ENCODE measurements at places on chromosomes 3 and 15. TPM values are rescaled to one million over a fixed set of nuclear protein-coding genes. Genes with fewer than 3 reads are reported as not detected.
A peak's percentile ranks its signal among the peaks of the same experiment; 100 is the strongest.

DNA sequence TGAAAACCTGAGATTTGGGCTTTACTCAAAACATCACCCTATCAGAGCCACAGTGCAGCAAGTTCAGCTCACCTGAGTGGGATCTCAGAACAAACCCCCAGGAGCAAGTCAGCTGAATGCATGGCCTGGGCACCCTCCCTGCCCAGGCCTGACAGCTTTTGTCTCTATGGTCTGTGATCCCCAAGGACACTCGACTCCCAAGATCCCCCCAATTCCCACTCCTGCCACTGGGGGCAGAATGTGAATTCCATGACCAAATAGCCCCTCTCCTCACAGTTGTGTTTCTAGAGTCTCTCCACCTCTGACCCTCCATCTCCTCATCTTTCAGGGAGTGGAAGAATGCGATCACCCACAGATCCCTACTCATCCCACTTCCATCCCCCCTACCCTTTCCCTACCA is 58.9 kb downstream of the ZNF445 start:
- no peak for DNase-seq

DNAH12 gene
- polyA plus RNA-seq: under 0.01 TPM

DNA sequence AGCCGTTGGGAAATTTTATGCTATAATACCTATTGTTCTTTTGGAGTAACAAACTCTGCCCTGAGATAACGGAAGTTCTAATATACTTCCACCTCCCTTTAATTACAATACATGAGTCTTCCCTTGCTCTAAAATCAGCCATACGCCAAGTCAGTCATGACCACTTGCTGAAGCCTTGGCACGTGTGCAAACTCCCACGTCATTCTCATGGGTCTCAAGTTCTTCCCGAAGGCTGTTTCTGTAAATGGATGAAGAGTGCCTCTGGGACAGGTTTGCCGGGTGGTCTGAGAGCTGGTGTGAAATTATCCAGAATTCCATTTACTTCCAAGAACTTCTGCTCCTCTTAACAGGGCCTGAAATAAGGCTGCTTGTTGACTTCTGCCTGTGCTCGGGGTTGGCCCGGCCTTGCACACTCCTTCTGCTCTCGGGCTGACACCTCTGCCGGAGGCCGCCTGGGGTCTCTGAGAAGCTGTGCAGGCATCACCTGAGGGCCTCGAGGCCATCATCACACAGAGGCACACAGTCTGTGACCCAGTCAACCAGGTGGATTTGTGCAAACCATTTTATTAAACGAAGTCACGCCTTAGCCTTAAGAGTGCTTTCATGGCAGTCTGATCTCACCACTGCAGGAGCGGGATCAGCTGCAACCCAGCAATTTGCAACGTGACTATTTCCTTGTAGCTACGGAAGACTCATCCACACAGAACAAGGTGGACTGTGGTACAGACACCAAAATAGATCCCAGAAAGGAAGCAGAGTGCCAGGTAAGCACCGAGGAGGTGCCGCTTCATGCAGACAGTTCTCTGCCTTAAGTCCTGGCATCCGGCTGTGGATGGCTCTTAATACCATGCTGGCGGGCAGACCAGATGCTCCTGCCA is 120.1 kb downstream of the ADAMTS17 start:
- no peak for DNase-seq

DNA sequence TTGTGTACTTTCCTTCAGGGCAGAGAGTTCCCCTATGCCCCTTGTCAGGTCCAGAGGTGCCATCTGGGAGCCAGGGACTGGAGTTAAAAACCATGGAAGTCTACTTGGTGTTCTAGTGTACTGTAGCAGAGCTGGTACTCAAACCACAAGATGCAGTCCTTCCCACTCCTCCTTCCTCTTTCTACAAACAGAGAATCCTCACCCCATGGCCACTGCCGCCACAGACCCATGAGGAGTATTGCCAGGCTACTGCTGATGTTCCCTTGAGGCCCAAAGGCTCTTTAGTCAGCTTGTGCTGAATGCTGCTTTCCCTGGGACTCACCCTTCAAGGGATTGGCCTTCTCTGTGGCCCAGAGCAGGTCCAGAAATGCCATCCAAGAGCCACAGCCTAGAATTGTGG is 229.2 kb upstream of the ZPLD1 start:
- no peak for DNase-seq

CACNA2D2 gene
- 0.14 TPM for polyA plus RNA-seq

DNA sequence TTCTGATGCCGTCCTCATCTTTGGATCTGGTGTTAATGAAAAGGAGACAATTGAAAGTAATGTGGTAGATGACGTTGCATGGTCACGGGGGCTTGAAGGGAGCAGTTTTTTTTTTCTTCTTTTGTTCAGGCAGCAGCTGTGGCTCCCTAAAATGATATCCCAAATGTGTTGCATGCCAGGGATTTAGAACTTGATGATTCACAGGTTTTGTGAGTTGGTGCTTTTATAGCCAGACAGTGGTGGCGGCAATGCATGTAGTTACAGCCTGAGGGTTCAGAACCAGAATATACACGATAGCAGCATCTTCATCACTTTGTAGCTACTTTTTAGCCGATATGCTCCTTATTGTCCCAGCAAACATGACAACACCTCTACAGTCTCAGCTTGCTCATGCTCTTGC is 133.4 kb downstream of the CHST2 start:
- no peak for DNase-seq

OR5H1 gene
- not detected for polyA plus RNA-seq

CD86 gene
- polyA plus RNA-seq: 0.24 TPM

DNA sequence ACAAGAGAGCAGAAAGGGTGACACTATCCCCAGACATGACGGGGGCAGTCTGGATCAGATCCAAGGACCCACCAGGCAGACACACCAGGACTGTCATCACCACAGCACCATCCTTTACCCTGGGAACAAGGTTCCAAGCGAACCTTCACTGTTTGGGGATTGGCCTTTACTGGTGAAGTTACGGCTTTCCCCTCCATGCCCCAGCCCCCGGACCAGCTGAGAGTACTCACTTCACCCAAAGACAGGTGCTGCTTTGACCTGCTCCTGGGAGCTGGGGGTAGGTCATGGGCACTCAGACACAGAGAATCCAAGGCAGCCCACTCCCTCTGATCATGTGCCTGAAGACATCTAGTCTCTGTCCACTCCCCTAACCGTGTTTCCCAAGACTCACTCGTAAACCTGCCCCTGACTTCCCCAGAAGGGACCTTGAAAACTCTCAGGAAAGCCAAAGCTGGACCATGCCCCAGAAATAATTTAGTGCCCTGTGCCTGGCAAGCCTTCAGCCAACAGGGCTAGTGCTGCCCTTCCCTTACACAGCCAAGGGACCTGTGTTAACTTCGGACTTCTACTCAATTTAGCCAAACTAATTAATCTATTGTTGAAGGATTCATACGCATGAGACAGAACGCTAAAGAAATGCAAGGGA is 2.8 kb downstream of the RRP9 start:
- DNase-seq: no peak

DNA sequence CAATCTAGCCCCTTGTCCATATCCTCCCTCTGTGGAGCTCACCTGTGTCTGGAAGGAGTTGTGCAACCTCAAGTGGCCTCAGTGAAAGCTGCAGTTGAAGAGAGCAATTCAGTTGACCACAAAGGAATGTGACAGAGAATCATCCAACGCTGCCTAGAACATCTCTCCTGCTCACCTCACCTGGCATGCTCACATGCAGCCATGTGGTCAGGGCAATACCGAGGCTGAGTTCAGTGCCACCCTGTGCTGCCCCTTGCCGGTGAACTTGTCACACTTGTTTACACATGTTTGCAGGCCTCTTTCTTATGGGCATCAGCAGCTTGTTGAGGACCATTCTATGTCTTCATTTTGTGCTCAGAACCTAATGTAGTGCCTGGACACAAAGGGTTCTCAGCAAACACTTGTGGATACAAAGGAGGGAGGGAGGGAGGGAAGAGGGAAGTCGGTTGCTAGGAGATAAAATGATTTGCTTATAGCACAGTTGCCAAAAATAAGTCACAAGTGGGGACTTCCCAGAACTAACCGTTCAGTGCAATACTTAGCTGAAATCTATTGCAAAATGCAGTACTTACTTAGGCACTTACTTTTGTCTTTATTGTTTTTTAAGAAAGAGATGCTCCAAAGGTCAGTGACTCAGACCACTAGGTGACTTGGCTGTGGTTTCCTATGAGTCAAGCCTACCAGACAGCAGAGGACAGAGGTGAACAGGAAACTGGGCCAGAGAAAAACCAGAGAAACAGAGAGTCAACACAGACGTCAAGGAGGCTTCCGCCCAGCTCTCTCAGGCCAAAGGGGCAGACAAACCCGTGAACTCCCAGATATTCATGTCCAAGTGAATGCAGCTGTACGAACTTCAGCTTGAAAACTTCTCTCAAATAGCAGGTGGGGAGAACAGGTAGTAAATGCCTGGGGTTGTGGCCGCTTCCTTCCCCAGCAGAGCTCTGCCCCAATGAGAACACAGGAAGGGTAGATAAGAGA is 227.8 kb upstream of the CTNNB1 start:
- DNase-seq: peak; percentile 68
